Fibroblast of skin of abdomen (primary cell): ENCODE measurements at places on chromosomes 1 and 21.

DNA sequence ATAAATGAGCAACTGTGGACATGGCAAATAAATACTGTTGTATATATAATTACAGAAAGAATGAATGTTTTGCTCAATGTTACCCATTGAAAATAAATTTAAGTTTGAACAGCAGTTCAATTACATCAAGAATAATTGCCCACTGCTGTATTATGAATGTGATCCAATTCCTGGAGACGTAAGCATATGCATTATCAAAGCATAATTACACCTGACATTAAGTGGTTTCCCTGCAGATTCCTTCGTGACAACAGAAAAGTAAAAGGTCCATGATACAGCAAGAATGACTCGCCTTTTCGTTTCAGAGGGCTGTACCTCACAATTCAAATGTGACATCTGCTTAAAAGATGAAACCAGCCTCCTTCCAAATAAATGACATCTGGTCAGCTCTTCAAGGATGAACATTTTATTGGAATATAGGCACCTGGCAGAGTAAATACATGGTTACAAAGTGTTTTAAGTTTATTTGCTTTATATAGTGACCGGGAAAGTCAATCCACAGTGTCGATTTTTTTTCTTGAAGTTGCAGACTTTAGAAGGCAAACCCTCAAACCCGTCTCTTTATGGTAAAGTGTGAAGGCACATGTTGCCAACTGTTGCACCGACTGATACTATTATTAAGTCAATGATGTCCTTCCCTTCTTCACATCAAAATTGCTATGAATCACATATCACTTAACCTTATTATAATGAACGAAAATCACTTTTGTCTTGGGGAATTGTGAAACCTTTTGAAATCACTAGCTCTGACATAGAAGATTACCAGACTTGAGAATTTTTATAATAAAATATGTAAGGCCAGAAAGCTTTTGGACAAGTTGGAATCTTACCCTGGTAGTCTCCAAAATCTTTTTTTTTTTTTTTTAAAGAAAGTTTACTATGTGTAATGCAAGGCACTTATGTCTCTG lies 36.2 kb upstream of the EDEM3 start:
- no peak for DNase-seq

GRCh38 chr1:235625340-235625739 lies 24.2 kb downstream of the GNG4 start:
- no peak for DNase-seq

DNA sequence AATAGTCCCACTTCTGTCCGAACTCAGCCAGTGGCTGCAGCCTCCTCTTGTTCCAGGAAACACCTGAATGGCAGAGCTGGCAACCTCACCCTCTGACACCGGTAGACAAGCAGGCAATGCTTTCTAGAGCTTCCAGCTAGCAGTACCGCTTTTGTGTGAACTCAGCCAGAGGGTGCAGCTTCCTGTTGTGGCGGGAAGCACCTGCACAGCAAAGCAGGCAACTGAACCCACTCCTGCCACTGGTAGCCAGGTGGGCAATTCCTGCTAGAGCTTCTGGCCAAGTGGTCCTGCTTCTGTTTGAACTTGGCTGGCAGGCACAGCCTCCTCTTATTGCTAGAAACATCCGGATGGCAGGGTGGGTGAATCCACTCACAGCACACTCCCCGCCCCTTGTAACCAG lies 40.1 kb upstream of the TMPRSS15 start:
- DNase-seq, result no peak

GRCh38 chr1:37267111-37267835 lies 207.1 kb upstream of the ZC3H12A start:
- no peak for DNase-seq

GRCh38 chr1:42942444-42942843 lies 16.2 kb downstream of the SLC2A1 start:
- no peak for DNase-seq
